Cerebellar nuclear complex (tissue), 1 donor: ENCODE measurements at places on chromosomes 2 and 18.

DNA sequence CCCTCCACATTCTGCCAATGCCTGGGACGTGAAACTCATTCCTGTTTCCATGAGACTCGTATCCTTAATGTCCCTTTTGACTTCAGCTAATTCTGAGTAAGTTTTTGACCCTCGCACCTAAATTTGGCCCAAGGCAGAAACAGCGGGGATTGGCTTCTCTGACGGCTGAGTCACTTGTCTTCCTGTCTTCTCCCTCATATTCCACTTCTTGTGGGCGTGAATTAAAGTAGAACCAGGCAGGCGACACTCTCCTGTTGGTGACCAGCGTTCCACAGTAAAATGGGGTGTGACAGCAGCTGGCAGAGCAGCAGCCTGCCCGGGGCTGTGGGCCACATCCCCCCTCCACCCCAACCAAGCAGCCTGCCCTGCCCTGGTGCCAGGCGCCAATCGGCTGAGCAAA lies 15.5 kb downstream of the TTC32 start:
- DNase-seq = no peak

- no peak for DNase-seq
Observed at GRCh38 chr2:206378835-206379234, 64.5 kb upstream of the ADAM23 start.

GRCh38 chr2:100980046-100980445 lies 22.0 kb upstream of the RPL31 start:
- DNase-seq = no peak

GRCh38 chr2:168626096-168626495 lies 170.0 kb downstream of the CERS6 start:
- no peak for DNase-seq

- no peak for DNase-seq
Observed at GRCh38 chr2:132280912-132281311, 119.2 kb upstream of the ANKRD30BL start.

- no peak for DNase-seq
Observed at GRCh38 chr2:72883356-72883962, 3.7 kb upstream of the SPR start.

DNA sequence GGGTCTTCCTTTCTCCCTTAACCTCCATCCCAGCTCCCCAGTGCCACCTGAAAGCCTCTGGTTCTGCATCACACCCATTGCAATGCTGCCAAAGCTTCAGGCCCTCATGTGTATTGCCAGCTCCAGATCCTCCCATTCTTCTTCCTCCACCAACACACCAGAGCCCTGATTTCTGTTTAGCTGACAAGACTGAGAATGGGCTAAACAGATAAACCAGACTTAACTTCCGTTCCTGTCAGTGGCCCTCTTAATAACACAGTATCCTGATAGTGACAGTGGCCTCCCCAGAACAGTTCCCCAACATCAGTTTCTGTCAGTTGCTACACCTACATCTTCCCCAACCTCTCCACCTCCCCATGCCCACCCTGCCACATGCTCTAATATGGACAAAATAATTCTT lies 31.3 kb upstream of the C1D start:
- DNase-seq = no peak

- no peak for DNase-seq
Observed at GRCh38 chr2:167264380-167264779, 376.1 kb downstream of the XIRP2 start.

DNA sequence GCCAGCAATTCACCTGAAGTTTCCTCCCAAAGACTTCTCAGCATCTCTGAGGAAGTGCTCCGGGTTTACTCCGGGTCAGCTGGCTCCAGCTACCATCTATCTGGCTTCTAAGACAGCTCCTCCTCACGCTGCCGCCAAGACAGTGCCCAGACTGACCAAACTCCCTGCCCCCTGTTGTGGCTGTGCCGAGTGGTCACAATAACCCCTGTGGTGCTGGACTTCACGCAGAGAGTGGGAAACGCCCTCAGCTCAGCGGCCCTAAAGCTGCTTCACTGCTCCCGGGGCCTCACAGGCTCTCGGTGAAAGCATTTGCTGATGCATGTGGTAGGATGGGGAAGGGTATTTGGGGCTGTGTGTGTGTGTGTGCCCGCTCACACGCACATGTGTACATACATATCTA lies 154.8 kb upstream of the ZNF236 start:
- no peak for DNase-seq
